ENCODE measurements at places on chromosomes 13 and 19. TPM values are rescaled to one million over a fixed set of nuclear protein-coding genes. Genes with fewer than 3 reads are reported as not detected.

The LILRA5 gene
- polyA plus RNA-seq = not detected

The ZNF121 gene
- polyA plus RNA-seq = 6.1 TPM

The UBA52 gene
- polyA plus RNA-seq = 1,723 TPM

The TEX101 gene
- polyA plus RNA-seq = not detected
